ENCODE measurements at places on chromosomes 13 and 19.

GRCh38 chr13:106619688-106620555 is 52.0 kb upstream of the ARGLU1 start:
- DNase-seq = peak; percentile 34

DNA sequence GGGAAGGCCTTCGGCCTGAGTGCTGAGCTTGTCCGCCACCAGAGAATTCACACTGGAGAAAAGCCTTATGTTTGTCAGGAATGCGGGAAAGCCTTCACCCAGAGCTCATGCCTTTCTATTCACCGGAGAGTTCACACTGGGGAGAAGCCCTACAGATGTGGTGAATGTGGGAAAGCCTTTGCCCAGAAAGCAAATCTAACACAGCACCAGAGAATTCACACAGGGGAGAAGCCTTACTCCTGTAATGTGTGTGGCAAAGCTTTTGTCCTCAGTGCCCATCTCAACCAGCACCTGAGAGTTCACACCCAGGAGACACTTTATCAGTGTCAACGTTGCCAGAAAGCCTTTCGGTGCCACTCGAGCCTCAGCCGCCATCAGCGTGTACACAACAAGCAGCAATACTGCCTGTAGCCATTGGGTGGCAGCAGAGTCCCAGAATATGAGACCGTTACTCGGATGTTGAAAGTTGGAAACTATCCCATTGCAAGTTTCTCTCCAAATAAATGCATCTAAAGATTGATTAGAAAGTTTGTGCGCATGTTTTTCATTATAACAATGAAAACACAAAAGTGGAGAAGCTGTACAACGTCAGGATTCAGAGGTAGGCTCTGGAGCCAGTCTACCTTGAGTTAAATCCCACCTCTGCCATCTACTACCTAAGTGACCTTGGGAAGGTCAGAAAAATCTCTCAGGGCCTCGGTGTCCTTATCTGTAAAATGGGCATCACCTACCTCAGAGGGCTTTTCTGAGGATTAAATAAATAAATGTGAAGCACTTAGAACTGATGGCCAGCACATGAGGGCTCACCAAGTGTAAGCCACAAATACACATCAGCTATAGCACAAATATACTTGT is 21.1 kb downstream of the ZNF473 start:
- DNase-seq = peak; percentile 56

- DNase-seq = no peak
These were observed 10.6 kb downstream of the FUT6 start for GRCh38 chr19:5828661-5829566.

GRCh38 chr13:77338329-77338728 is 11.4 kb upstream of the MYCBP2 start:
- DNase-seq = no peak

- peak; percentile 27 for DNase-seq
These were observed 73.2 kb upstream of the MLNR start for GRCh38 chr13:49146950-49147355.

DNA sequence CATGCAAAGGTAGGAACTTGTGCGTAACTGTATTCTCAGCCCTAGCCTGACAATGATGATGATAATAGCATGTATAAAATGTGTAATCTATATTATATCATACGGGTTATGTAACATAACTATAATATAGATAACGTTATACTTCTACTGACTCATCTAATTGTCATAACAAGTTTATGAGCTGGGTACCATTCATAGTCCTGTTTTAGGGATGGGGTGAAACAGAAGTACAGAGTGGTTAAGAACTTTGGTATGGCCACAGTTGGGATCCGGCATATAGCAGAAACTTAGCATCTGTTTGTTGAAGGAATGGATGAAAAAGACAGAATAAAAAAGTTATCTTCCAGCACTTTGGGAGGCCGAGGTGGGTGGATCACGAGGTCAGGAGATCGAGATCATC is 5.2 kb downstream of the CTU1 start:
- DNase-seq = no peak

- no peak for DNase-seq
These were observed 43.8 kb upstream of the GRTP1 start for GRCh38 chr13:113407531-113408393.

DNA sequence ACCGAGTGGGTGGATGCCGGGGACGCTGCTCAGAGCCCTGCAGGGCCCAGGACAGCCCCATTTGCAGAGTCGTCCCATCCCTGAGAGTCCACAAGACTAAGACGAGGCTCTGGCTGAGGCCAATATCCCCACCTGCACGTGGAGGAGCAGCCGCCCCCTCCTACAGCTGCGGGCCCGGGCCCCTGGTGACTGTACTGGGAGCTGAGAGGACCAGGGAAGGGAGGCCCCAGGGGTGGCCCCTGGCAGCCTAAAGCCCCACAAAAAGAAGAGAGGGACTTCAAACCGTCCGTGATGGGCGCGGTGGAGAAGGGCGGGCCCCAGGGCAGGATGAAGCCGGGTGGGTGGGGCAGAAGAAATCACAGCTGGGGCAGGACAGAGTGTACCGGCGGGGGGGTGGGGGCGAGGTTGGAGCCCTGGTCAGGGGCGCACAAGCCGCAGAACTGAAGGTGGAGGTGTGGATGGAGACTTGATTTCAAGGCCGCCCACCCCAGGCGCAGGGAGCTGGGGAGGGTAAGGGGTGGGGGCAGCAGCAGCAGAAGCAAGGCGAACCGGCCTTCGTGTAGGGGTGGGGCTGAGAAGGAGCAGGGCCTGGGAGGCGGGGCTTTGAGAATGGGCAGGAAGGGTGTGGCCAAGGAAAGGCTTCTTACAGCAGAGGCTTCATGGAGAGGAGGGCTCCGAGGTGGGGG is 12.9 kb downstream of the CFD start:
- DNase-seq = peak; percentile 79

GRCh38 chr19:4086411-4086867 is 19.7 kb upstream of the ZBTB7A start:
- no peak for DNase-seq

DNA sequence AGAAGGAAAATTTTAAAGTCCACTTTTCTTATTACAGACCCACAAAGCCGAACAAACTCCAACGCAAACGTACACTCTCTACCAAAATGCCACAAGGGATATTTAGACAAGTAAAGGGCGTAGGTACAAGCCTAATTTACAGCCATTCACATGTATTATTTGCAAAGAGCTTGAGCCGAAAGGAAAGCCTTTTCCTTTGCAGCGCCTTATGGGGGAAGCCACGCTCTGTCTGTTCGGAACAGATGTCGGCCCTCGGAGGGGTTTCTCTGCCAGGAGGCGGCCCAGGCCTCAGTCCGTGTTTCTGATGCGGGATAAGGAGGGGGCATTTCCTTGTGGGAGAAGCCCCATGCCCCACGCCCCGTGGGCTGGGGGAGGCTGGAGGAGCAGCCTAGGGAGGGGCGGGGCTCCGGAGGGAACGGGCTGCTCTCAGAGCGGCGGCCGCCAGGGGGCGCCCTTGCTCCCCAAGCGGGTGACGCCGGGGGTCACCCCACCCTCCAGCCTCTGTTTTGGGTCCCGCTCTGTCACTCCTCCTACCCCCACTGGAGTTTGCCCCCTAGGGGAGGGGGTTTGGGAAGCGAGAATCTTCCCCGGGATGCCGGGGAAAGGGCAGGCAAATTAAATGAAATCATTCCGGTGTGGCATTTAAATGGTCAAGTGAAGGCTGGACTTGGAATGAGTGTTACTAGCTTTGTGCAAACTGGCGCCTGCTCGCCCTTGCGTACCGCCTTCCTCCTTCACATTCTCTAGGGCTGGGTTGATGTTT is 2.9 kb downstream of the HTR2A start:
- peak; percentile 56 for DNase-seq

GRCh38 chr13:98189841-98190505 is 12.9 kb upstream of the RNF113B start:
- no peak for DNase-seq

DNA sequence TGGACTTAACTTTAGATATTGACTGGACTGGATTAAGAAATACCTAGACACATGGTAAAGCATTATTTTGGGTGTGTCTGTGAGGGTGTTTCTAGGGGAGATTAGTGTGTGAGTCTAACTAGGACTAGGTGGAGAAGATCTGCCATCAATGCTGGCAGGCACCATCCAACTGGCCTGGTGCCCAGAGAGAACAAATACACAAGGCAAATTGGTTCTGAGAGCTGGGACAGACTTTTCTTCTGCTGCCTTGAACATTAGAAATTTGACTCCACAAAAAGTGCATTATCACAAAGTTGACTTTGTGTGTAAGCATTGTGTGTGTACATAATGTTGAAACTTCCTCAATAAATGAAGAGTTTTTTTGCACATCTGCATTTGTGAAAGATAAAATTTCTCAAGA is 522.1 kb downstream of the SUCLA2 start:
- no peak for DNase-seq

GRCh38 chr13:32515246-32515645 is 23.3 kb downstream of the N4BP2L2 start:
- no peak for DNase-seq

DNA sequence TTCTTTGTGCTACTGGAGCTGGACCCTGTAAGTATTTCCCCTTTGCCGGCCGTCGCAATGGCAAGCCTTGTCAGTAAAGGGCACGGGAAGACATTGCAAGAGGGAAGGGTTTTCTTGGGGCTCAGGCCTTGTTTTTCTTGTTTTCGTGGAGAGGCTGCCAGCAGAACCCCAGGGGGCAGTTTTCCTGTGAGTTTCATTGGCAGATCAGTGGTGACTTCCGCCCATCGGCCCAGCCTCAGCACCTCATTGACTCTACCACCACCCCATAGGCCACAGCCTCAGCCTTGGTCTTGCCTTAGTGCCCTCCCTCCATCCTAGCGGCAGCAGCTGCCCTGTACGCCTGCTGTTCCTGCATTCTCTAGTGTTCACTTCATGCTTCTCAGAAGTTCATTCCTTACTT is 61.5 kb downstream of the GJA3 start:
- DNase-seq = no peak

- DNase-seq = no peak
These were observed 8.8 kb downstream of the GPR180 start for GRCh38 chr13:94610475-94610874.

DNA sequence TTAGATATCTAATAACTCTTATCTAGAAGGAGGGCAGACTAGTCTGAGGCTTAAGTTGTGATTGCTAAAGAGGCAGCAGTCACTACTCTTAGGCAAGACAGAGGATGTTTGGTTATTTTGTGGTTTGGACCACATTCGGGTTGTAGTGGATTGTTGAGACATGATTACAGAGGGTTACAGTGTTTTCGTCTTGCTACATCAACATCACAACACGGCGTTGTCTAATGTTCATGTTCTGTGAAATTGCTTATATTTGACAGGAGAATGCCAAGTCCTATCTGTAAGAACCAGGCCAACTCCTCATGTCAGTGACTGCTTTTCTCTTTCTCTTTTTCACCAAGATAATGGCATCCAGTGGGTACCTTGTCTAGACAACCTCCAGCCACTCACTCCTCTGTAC is 16.8 kb upstream of the TM9SF2 start:
- DNase-seq = no peak

DNA sequence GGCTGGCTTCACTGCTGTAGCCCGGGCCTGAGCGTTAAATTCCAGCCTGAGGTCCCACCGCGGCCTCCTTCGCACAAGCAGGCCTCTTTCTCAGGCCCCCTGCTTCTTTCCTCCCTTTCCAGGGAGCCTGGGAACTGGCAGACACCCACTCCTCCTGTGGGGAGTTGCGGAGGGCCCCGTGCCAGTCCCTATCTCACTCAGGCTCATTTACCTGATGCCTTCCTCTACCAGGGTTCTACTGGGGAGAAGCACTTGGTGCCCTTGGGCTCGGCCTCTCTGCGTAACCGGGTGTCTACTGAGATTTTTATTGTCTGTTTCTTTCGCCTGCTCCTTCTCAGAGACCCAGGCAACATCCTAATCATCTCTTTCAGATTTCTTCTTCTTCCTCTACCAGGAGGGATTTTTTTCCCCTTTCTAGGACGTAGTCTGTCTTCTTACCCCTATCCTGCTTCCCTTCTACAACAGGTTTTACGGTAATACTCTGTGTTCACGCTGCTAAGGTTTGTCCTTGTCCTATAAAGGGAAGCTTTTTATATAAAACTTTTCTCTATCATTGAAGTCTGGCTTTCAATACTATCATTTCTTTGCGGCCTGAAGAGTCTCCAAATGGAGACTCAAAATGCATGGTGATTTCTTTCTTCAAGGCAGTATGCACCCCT is 135.4 kb upstream of the GPR12 start:
- no peak for DNase-seq

DNA sequence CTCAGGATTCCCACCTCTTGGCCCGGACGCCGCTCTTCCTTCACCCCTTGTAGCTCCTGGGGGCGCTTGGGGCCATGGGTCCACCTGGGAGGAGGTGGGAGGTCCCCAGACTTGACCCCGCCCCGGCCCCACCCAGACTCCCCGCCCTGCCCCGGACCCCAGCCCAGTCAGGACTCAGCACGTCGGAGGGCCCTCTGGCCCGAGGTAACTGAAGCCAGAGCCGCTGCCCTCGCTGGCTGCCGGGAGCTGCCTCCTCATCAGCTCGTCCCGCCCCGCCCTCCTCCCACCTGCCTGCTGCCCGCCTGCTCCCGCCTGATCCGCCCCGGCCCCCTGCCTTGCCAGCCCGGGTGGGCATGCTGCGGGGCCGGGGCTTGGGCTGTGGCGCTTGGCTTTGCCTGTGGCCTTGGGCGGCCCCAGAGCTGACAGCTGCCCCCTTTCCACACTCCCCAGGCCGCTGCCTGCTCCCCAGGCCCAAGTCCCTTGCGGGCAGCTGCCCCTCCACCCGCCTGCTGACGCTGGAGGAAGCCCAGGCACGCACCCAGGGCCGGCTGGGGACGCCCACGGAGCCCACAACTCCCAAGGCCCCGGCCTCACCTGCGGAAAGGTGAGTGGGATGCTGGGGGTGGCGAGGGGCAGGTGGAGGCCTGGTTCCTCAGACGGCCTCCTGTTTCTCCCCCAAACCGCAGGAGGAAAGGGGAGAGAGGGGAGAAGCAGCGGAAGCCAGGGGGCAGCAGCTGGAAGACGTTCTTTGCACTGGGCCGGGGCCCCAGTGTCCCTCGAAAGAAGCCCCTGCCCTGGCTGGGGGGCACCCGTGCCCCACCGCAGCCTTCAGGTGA is 9.4 kb downstream of the ARHGAP33 start:
- no peak for DNase-seq

GRCh38 chr13:50892210-50892944 is 17.2 kb upstream of the RNASEH2B start:
- DNase-seq = peak; percentile 95

DNA sequence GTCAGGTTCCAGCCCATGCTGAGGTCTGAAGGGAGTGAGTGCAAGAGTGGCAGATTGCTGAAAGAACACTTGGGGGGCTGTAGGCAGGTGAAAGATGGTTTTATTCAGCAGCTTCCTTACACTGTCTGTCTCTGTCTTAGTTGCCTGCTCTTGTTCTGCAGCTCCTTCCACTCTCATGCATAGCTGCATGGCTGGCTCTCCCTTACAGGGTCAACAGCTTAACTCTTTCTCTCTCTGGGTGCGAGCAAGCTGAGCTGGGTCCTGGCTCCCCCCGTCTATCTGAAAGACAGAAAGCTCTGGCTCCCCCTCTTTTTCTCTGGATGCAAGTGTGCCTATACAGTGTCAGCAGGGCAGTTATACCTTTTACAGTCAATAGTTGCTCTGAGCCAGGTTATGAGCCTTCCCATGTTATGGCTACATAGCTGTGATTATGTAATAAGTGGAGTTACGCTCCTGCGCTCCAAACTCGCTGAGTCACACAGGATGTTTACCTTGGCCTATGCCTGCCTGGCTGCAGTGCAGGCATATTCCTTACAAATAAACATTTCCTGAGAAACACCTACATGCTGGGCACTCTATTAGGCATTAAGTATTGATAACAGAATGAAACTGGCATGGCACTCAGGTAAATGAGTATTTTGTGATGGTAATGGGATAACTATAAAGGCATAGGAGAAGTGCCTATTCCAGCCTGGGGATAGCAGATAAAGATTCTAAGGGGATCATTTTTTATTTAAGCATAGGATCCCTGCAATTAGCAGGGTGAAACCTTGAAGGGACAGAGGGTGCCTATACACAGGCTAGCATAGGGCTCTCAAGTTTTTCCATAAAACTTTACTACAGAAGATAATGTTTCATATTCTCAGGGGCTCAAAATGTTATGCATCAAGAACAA is 826.9 kb upstream of the PCDH9 start:
- peak; percentile 9 for DNase-seq
